ENCODE measurements at places on chromosomes 2 and 18. TPM values are rescaled to one million over a fixed set of nuclear protein-coding genes. Genes with fewer than 3 reads are reported as not detected.

The LDAH gene
- total RNA-seq = 11.6 TPM

The UGGT1 gene
- 57.2 TPM for total RNA-seq

The PDE11A gene
- 0.51 TPM for total RNA-seq

The CCL20 gene
- not detected for total RNA-seq

The SPDYA gene
- 4.2 TPM for total RNA-seq

DNA sequence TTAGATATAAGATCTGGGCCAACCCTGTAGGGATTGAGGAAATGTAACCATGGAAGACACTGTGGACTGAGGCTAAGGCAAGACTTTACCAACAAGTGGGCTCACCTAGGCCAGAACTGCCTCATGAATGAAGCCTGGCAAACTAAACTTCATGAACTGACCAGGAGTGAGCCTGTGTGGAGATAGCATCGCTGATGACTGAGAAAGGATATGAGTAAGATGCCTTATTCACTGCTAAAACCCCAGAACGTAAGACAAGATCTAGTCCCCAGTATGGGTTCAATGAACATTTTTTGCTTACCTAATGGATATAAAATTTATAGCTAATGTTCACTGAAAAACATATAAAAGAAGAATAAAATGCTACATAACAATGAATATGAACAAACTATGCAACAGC lies 399.8 kb downstream of the SATB2 start:
- DNase-seq = no peak

The EMILIN1 gene
- 82.0 TPM for total RNA-seq

The TGFA gene
- total RNA-seq = 6.3 TPM

DNA sequence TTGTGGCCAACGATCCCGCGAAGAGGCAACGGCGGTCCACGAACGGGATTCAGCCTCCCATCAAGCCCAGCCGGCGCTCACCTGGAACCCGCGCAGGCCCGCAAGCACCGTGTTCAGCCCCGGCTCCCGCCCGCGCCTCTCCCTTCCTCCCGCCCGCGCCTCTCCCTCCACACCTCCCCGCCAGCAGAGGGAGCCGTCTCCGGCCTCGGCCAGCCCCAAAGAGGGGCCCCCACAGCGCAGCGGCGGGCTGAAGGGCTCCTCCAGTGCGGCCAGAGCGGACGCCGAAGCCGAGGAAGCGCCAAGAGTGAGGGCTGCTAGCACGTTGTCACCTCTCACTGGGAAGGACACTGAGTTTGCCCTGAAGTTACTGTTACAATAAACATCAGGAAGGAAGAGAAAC lies 55.3 kb upstream of the LAPTM4A start:
- peak; percentile 33 for DNase-seq

DNA sequence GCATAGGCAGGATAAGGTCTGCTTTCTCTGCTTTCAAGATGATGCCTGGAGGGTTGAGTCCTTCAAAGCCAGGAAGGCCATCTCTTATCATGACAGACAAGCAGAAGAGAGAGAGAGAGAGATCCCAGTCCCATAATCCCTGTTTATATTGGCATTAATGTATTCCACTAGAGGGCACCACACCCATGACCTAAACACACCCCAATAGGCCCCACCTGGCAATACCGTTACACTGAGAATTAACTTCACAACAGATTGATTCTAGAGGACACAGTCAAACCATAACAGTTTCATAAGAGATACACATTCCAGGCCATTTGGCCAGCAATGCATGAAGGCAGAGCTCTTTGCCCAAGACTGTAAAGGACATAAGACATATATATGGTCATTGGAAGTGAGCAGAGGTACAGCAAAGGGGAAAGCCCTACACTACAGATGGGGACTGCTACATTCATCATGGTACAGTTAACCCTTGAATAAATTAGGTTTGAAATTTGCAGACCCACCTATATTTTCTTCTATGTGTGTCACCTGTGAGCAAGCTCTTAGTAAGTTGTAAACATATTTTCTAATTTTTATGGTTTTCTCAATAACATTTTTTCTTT lies 1516.1 kb downstream of the RPIA start:
- DNase-seq = peak; percentile 6
